ENCODE measurements at places on chromosomes 1 and 21.

GRCh38 chr1:57839526-57839925 is 415.7 kb upstream of the DAB1 start:
- no peak for DNase-seq

DNA sequence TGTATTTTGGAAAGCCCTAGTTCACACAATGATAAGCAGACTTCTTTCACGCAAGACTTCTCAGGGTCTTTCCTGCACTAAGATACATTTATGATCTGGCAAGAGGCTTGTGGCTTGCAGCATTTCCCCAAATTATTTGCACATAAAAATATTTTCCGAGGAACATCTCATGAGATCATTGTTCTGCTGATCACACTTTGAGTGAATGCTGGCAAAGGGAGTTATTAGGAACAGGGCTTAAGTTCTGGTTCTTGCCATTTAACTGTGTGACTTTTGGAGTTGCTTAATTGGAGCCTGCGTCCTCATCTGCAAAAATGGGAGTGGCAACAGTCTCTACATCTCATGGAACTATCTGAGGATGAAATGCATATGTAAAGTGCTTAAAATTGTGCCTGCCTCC is 50.2 kb downstream of the GADD45A start:
- no peak for DNase-seq

GRCh38 chr21:33149181-33149580 is 79.2 kb downstream of the OLIG1 start:
- DNase-seq, result no peak

DNA sequence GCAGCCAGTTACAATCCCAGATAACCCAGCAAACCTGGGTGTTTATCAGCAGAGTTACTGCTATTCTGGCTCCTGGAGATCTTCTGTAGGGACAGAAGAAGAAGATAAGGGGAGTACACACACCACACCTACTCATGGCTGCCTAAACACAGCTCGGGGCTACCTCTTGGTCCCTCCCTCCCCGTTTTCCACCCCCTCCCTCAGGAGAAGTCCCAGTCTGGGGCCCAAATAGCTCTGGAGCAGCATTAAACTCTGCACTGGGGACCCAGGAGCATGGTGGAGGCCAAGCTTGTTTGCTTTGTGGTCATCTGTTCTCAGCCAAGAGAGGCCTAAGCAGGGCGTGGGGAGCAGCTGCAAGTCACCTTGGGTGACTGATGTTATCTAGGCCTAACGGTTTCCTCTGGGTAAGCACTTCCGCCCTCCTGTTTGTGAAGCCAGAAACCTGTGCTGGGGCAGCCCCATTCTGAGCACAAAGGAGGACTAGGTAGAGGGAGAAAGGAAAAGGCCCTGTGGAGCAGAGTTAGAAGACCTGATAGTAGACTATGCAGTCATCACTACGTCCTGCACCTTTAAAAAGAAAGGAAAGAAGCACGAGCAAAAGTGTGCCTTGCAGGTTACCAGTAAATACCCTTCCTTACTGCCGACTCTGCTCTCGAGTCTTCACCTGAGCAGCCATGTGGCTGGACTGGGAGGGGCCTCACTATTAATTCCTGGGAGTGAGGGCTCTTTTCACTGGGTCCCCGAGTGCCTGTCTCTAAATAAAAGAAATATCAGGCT is 2.0 kb upstream of the RCSD1 start:
- peak; percentile 84 for DNase-seq

GRCh38 chr1:209491031-209491430 is 92.5 kb upstream of the CAMK1G start:
- no peak for DNase-seq

GRCh38 chr1:157504646-157505045 is 47.7 kb downstream of the FCRL5 start:
- DNase-seq, result no peak

DNA sequence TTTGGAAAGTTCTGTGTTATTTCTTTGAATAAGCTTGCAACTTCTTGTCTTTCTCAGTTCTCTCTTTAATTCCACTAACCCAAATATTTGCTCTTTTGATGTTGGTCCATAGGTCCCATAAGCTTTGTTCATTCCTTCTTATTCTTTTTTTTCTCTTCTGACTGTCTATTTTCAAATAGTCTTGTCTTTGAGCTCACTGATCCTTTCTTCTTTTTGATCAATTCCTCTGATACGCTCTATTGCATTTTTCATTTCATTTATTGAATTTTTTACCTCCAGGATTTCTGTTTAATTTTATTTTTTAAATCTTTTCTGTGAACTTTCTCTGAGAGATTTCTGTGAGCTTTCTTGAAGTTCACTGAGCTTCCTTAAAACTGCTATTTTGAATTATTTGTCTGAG is 486.6 kb downstream of the KIF26B start:
- DNase-seq, result no peak

- no peak for DNase-seq
Observed at GRCh38 chr1:6118415-6118814, 61.7 kb downstream of the CHD5 start.

GRCh38 chr1:76840278-76840677 is 27.0 kb upstream of the ST6GALNAC5 start:
- DNase-seq, result no peak

GRCh38 chr1:41673806-41674205 is 189.3 kb upstream of the EDN2 start:
- DNase-seq, result peak; percentile 58

DNA sequence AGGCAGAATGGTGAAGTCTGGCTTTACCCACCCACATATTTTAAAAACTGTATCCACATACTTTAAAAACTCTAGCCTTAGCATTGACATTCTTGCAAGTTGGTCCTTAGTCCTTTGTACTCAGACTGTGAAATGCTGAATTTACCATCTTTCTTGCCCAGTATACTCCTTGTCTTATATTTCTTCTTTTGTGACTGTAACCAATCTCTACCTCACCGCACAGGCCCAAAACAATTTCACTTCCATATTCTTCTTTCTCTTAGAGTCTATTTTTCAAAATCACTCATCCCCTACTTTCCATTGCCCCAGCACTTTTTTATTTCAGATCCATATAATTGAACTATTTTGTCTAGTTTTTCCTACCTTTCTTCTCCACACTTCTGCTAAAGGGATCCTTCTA is 892.4 kb upstream of the B3GALT2 start:
- DNase-seq, result no peak

- peak; percentile 74 for DNase-seq
Observed at GRCh38 chr1:205523891-205524793, 19.7 kb downstream of the CDK18 start.

DNA sequence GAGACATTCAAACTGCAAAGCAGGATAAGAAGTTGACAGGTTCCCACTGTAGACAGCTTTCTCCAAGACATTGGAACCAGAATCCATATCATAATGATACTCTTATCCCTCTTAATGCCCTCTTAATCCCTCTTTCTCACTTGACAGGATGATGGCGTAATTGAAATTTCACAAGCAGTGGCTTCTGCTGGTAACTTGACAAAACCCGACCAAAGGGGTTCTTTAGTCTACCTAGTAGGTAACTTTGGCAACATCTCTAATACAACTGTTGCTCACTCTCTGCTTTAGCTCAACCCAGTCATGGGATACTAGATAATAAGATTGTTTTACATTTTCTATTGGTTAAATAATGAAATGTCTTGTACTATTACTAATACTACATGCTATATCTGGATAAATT is 34.7 kb downstream of the S100A10 start:
- DNase-seq, result no peak

DNA sequence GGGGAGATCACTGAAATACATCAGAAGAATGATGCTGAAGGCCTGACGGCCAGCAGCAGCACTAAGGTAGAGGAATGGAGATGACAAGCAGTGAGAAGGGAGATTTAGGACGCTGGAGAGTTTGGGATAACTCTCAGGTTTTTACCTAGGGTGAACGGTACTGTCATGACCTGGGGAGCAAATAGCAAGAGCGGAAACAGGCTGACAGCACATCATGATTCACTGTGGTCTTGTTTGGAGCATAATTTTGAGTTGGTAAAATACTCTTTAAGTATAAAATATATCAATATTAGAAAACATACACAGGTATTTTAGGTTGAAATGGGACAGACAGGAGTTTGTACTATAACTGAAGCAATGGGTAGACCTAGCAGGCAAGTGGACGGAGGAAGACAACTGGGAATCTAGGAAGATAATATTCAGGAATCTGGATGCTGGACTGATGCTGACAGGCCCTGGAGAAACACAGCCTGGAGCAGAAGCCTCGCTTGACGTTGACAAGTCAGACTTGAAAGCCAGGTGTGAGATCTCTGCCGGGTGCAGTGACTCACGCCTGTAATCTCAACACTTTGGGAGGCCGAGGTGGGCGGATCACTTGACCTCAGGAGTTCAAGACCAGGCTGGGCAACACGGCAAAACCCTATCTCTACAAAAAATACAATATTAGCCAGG is 33.3 kb downstream of the ALG14 start:
- no peak for DNase-seq

GRCh38 chr1:214662223-214662785 is 59.3 kb downstream of the CENPF start:
- DNase-seq, result no peak

- DNase-seq, result no peak
Observed at GRCh38 chr1:85867189-85867588, 159.0 kb upstream of the ZNHIT6 start.

GRCh38 chr1:92538048-92538412 is 51.3 kb upstream of the GFI1 start:
- DNase-seq, result peak; percentile 74

GRCh38 chr1:65036570-65037051 is 70.3 kb upstream of the JAK1 start:
- no peak for DNase-seq

DNA sequence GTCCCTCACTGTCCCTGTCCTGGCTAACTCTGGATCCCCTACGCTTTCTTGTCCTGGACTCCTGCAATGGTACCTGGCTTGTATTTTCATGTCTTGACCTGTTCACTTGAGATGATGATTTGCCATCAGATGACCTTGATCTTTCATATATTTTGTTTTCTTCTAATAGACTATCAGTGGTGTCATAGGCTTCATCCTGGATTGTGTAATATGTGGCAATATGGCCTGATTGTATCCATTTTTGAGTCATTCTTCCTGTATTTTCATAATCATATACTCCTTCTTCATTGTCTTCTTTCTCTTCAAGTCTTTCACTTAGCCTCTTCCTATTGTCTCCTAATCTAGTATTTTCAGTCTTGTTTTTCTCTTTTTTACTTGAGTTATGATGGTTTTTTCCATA is 11.1 kb downstream of the FLG start:
- DNase-seq, result no peak

DNA sequence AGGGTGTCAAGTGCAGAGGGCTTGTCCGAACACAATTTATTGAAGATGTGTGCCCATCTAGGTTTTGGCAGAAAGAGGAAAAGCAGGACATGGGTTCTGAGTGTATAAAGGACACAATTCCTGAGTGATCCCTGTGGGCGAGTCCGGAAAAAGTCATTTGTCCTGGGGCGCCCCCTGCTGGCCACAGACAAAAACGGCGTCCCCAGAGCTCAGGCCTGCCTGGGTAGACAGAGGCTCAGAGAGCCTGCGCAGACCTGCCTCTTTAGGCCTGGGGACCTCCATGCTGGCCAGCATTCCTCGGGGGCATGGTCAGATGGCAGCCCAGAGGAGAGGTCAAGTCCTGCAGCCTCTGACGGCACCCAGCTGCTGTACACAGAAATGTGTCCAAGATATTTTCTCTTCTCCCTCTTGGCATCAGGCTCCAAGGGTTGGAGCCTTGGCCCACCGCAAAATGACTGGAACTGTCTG is 65.5 kb upstream of the LRP8 start:
- DNase-seq, result peak; percentile 54

DNA sequence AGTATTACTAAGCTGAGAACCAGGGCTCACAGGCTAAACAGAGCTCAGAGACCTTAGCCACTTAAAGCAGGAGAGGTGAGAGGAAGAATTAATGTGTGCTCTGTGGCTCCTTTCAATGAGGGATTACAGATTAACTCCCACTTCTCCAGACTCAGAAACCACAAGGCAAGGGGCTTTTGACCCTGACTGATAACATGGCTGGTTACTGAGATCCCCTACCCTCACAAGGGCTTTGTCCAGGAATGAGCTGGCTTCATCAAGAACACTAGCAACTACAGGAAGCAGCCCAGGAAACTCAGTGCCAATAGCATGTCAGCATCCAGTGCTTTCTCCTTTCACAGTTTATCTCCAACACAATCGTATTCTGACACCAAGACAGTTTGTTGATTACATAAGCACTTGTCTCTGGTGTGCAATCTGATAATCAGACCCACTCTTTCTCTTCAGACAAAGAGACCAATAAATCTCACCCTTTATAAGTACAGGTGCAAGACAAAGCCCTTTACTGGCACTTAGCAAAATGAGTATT is 38.8 kb downstream of the ERI3 start:
- no peak for DNase-seq

- no peak for DNase-seq
Observed at GRCh38 chr21:41779659-41780058, 12.8 kb upstream of the RIPK4 start.

- DNase-seq, result no peak
Observed at GRCh38 chr1:21775985-21776562, 6.9 kb downstream of the USP48 start.

DNA sequence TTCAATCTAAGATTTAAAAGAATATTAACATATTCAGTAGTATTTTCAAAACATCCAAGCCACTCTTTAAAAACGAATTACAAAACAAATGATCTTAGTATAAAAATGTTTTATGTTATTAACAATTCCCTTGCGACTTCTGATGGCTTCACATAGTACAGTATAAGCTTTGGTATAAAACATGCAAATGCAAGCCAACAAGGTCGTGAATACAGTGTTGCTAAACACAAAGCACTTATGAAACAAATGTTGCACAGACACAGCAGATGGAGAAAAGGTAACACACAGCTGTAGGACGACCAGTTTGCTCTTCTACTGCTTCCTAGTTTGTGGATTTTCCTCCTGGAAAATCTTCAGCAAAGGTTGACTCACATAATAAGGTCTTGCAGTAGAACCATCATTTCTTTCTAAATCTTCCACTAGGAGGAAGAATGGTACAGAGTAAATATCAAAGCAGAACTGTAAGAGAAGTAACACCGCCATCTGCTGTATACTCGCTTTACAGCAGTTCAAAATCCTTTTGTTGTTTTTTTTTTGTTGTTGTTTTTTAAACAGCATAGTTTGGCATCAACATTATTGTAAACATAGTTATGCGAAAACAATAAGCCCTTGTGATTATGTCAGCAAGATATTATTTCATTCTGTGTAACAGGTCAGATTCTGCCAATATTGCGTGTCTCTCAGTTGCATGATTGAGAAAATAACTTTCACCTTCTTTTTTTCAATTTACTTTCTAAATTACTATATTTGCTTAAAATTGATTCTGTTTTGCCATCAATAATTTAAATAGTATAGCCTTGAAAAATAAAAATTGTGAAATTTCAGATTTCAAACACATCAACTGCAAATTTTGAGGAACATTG is 69.5 kb downstream of the LHX8 start:
- no peak for DNase-seq

GRCh38 chr1:234525099-234525799 is 46.3 kb upstream of the TARBP1 start:
- no peak for DNase-seq

DNA sequence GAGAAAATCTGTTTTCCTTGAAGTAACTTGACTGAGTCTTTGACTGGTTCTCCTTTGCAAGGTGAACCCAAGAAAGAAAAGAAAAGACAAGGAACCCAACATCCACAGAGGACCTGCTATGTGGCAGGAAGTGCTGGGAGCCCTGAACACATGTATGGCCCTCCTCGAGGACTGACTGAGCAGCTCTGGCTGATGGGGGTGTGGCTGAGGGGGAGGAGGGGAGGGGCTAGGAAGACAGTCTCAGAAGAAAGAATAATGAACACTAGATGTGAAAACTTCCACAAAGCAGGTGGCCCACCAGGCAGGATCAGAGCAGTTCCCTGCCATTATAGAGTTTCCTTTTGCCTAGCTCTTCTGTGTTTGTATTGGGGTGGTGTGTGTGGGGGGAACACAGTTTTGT is 26.1 kb downstream of the NENF start:
- no peak for DNase-seq

- DNase-seq, result no peak
Observed at GRCh38 chr1:23930861-23931490, 17.8 kb upstream of the CNR2 start.

Measured in CD4-positive, alpha-beta T cell treated with Interferon alpha-2 for 1 hour (primary cell).